ENCODE measurements at places on chromosomes 7 and 10.

- DNase-seq: no peak
Observed at GRCh38 chr10:34255035-34255434, 560.1 kb downstream of the PARD3 start.

GRCh38 chr10:52903397-52903938 is 130.9 kb upstream of the MBL2 start:
- no peak for DNase-seq

DNA sequence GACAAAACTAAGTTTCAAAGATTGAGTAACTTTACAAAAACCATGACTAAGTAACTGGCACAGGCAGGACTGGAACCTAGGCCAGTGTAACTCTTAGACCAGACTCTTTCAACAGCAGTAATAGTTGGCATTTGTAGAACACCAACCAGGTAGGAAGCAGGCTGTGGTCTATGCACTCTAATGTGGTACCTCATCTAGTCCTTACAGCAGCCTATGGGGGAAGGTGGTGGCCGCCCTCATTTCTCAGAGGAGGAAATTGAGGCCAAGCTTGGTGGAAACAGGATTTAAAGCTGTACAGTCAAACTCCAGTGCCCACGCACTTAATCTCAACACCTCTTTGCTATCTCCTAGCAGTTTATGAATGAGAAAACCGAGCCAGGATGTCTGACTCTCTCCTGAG is 165.4 kb upstream of the LRGUK start:
- DNase-seq: no peak

DNA sequence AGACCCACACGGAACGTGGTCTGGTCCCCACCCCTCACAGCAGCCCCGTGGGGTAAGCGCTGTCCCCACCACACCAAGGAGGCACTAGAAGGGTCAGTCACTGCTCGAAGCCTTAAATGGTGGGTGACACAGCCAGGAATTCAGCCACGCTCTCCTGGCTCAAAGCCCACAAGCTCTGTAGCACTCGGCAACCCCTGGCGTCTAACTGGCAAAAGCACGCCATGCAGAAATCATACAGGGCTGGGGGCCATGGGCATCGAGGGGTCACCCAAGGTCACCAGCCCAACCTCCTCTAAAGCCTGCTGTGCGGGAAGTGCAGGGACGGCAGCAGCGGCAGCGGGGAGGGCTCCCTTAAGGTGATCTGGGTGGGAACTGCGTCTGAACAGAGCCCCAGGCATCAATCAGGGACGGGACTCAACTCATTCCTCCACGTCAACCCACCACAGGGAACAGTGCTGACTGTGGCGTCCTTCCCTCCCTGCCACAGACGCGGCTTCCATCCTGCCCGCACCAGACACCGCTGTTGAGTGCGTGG is 7.8 kb downstream of the GPER1 start:
- DNase-seq: no peak

DNA sequence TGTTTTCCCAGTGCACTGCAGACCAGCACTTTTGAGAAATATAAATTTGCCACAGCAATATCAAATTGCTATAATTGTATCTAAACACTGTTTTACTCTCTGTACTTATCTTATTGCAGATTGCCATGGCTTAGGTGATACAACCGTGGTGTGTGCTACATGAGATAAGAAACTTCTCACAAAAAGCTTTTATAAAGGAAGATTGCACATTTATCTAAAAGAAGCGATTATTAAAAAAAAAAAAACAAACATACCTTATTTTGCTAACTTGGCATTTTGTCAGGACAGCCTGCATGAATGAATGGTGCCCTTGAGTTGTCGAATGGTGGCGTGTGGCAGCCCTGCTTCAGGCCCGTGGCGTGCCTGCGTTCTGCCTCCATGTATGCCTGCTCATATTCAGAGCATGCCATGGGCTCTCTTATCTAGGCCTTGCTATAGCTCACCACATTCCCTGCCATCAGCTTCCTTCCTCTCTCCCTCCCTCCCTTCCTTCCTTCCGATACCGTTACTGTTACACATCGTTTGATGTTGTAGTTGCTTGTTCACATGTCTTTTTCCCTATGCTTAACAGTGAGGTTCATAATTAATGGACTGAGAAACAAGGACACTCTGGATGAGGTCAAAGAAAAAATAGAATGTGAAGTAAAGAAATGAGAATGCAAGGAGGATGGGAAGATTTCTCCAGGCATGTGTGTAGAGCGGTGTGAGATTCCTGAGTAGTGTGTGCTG is 34.9 kb downstream of the PRKAR2B start:
- no peak for DNase-seq

GRCh38 chr7:81684033-81684432 is 85.8 kb downstream of the HGF start:
- DNase-seq: no peak

GRCh38 chr10:16910793-16911164 is 93.6 kb upstream of the RSU1 start:
- DNase-seq: no peak

DNA sequence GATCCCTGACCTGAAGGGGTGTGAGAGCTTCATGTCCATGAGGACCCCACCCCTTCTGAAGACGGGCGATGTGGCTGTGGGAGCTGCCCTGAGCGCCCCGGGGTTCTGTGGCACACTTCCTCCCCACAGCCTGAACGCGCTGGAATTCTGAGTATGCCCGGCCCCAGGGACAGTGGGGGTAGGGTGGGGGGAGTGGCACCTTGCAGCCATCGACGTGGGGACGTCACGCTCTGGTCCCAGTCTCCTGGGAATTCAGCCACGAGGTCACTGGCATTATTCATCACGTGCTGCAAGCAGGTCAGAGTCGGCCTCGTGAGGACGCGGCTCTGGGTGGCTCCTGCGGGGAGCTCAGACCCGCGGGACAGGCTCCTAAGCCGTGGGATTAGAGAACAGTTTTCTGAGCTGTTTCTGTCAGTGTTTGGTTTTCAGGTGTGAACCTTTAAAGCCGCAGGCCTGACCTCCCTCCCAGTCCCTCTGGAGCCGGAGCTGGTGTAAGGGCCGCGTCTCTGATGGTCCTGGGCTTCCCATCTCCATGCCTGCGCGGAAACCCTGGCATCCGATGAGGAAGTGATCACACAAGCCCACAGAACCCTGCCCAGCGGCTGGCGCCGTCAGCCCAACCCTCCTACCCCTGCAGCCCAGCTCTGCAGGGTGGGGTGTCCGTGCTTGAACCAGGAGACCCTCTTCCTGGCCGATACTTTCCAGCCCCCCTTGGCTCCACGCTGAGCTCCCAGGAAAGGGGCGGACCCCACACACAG is 16.1 kb downstream of the GPR146 start:
- DNase-seq: no peak

GRCh38 chr10:34088208-34088794 is 726.8 kb downstream of the PARD3 start:
- no peak for DNase-seq

- DNase-seq: peak; percentile 22
Observed at GRCh38 chr7:106757846-106758245, 96.9 kb upstream of the CCDC71L start.

GRCh38 chr7:4434306-4434705 is 247.8 kb upstream of the FOXK1 start:
- DNase-seq: no peak

GRCh38 chr7:33423646-33424020 is 294.3 kb downstream of the BBS9 start:
- DNase-seq: no peak

DNA sequence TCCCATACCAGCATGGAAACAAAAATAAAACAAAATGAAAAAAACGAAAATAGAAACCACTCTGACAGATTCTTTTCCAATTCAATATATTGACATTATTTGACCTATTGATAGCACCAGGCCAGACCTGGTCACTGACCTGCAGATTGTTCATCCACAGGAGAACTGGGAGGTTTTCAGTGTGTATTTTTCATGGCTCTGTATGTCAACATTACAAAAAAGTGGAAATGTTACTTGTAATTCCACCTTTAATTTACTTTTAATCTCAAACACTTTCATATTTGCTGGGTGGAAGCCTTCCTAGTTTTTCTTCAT is 2.9 kb downstream of the HKDC1 start:
- no peak for DNase-seq

DNA sequence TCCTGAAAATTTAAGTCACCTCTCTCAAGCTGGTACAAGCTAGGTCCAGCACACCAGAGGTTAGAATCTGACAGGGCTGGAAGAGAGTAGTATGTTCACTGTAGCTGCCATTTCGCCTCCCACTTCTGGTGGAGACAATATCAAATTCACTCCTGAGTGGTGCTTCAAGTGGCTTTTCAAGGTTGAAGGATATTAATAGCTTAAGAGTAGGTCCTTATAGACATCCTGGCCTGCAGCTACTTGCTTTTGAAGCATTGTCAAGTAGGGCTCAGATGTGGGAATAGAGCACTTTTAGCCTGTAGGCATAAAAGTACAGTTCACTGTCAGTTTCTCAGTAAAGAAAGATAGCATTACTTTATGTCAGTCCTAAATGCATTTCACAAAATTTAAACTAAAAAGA is 270.5 kb upstream of the PLPP4 start:
- DNase-seq: no peak

DNA sequence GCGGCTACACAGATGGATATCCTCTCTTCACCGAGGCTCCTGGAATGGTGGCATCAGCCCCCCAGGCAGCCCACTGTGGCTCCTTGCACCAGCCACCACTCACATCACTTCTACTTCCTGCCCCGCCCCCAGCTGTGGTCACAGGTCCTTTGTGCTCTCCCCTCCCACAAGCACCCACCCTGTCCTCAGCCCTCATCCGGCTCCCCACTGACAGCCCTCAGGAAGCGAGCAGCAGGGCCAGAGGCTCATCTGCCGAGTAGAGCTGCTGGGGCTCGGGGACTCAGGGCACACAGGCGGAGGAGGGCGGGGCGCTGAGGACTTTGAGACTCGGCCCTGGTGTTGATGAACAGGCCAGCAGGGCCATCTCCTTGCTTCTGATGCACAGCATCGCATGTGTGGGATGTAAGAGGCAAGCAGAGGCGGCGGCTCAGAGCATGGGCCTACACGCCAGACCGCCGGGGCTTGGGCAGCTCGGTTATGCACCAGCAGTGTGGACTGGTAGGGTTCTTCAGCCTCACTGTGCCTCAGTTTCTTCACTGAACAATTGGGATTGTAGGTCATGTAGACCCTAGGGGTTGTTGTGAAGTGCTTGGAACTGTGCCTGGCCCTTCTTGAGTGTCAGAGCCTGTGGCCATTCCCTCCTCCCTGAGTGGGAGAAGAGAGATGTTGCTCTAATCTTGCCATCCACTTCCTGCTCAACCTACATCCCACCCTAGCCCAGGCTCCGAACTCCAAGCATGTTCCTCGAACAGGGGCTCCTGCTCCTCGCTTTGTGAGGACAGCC is at the start of gene PRF1:
TSS of gene PRF1 (minus strand) at position 77 of the 784 bp plus-strand sequence. CDS start 1,839 bp downstream, outside the sequence.
- no peak for DNase-seq

DNA sequence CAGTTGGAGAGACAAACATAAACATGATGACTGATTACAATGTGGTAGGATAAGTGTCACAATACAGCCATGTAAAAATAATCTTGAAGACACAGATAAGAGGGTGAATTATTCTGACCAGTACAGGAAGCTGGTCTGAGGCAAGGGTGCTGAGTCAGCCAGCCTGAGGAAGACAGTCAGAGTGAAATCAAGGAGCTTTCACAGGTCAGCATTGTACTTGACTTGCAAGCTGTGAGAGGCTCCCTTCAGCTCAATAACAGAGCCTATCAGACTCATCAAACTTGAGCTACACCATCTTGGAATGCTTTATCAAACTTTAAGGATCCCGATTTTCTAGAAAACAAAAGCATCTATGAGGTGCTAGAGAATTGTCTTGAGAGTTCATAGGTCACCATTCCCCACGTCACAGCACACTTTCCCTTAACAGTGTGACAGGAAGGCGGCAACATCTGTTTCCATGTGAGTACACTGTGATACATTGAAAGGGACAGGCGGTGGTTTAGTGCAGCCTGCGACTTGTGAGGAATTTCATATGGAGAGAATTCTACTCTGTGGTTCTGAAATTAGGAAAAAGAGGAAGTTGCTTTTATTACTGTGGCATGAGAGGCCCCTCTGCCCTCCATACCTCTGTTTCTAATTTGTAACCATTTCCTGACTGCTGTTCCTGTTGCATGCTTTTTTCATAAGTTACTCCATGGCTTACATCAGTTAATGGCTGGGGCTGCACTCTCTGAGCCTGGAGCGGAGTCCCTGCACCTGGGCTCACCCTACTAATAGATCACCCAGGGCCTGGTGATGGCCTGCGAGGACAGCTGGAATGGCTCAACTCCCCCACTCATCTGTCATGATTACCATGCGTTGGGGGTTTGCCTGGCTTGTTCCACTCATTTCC is 417.1 kb downstream of the SUGCT start:
- no peak for DNase-seq

DNA sequence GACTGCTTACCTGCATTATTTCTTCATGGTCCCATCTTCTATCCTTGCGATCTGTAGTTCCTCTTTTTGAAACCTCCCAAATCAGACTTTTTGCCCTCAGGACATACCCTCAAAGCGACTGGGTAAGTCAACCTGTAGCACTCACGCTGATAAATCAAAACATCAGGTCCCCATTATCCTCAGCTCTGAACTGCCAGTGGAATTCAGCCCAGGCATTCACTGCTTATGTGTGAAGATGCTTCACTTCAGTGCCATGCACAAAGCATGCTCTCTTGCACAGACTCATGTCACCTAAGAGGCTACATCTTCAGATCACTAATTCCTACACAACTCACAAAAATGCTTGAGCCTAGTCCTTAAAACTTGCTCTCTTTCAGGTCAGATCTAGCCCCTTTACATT is 283.6 kb upstream of the KLF6 start:
- DNase-seq: no peak

- no peak for DNase-seq
Observed at GRCh38 chr7:21999896-22000295, 54.2 kb upstream of the CDCA7L start.

DNA sequence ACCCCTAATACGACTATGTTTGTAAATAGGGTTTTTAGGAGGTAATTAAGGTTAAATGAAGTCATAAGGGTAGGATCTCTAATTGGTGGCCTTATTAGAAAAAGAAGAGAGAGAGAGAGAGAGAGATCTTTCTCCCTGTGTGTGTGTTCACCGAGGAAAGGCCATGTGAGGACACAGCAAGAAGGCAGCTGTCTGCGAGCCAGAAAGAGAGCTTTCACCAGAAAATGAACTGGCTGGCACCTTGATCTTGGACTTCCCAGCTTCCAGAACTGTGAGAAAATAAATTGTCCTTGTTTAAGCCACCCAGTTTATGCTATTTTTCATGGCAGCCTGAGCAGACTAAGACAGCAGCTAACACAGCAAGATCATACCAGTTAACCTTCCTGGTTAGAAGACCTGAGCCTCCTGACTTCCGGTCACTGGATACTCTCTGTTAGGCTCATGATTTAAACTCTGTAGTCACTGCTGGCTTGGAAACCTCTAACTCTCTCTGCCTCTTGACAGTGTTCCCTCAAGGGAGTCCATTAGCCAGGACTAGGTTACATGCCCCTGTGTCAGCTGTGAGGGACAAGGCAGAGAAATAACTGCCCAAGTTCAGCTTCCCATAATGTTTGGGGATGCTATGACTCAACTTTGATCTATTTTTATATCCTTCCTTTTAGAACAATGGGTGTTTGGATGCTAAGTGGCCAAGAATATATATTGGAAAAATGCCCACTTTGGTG is 102.3 kb downstream of the DYNC1I1 start:
- DNase-seq: no peak

DNA sequence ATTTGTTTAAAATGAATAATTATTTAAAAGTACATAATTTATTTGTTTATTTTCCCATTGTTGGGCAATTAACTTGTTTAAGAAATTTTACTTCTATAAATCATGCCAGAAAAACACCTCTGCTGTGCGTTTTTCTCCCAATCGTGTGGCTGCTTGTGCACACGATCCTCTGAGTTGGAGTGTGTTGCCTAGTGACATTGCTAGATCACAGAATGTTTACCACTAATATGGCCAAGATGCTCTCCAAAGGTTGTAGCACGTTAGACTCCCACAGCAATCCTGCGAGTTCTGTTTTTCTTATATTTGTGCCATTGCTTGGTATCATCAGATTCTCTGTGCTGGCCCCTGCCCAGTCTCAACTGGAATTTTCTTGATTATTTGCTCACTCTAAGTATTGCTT is 207.1 kb upstream of the ADCY1 start:
- DNase-seq: no peak
